ENCODE measurements at places on chromosomes 4 and X.
A peak's percentile ranks its signal among the peaks of the same experiment; 100 is the strongest.

DNA sequence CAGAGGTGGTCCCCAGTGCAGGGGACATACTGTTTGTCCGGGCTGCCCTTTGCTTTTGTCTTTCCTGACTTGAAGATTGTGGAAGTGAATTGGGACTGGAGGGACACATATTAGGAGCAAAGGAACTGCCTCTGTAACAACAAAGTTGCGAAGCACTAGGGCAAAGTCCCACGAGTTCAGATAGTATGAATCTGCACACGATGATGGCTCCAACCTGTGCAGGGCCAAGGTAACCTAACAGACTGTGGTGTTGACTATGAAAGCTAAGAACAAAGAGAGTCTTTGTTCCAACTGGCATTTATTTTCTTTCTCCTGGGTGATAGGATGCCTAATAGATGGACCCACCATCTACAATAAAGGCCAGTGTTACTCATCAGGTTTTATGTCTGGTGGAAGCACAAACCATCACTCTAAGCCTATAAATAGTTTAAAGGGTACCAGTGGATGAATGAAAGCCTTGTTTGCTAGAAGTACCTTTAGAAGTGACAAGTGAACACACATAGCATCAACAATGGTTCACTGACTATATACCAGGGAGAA, 71.8 kb downstream of the TMA16 start:
- DNase-seq: no peak

DNA sequence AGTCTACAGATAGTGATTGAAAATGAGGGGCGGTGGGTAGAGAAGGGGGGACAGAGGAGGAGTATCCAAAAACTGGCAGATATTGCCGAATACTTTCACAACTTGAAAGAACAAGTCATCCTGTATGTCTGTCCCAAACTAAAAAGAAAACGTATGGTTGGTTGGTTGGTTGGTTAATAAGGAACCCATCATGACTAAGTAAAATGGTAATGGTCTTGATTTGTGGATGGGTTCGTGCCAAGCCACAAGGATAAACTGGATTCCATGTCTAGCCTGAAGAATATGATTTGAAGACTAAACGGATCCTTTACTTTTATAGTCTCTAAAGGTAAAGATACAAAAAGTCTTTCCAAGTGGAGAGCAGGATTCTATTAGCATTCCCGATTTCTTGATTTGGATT, 208.4 kb downstream of the DCLK2 start:
- DNase-seq: no peak

- no peak for DNase-seq
Measured at GRCh38 chr4:158346576-158346975, 136.3 kb downstream of the TMEM144 start.

GRCh38 chr4:128871948-128872347, 62.4 kb downstream of the JADE1 start:
- DNase-seq: no peak

DNA sequence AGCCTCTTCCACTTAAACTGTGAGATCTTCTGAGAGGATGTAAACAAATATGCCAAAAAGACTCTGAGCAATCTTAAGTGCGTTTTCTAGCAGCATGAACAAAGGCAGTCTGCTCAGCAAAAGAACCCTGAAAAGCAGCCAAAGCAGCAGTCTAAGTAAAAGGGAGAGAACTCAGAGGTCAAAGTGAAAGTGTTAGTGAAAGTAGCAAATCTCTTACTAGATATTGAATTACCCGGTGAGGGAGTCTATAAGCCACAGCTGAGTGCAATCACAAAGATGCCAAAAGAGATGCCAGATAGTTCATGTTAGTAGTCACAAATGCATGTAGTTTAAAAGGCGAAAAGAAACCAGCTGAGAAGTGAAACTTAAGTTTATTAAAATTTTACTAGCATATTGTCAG, 7.9 kb upstream of the GNRHR start:
- DNase-seq: no peak

- DNase-seq: no peak
Measured at GRCh38 chrX:109873574-109873973, 129.3 kb upstream of the TMEM164 start.

GRCh38 chrX:72554448-72555140, 18.0 kb downstream of the HDAC8 start:
- DNase-seq: peak; percentile 77

GRCh38 chr4:148574911-148575310, 132.7 kb upstream of the NR3C2 start:
- DNase-seq: no peak

DNA sequence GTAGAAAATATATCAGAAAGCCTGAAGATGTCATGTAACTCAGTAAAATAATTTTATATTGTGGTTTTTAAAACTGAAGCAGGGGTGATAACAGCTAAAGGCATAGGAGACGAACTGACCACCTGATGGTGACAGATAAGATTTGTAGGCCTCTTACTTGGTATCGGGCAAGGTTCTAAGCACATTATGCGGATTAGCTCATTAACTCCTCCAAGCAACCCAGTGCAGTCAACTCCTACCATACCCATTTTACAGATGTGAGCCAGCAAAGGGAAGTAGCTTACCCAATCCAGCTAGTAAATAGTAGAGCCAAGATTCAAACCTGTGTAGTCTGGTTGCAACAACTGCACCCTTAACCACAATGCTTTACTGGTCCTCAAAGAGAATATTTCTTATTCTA, 62.1 kb downstream of the CC2D2A start:
- no peak for DNase-seq

DNA sequence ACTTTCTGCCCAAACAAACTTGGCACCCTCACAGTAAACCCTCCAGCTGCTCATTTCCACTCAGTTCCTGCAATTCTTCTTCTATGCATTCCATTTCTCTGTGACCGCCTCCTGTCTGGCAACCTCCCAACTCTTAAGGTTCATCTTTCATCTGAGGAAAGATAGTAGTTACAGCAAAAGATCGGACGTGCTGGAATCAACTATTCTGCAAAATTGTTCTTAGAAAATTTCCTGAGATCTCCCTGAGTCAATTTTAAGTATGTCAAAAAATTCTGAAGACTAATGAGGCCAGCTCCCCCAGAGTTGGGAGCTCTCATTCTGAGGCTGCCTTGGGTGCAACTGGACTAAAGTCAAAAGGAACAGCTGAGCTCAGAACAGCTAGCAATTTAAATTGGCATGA, 1026.0 kb downstream of the ADGRL3 start:
- DNase-seq: no peak

GRCh38 chr4:184958127-184958922, 60.0 kb upstream of the HELT start:
- no peak for DNase-seq

GRCh38 chr4:77631276-77631675, 25.7 kb downstream of the CXCL13 start:
- no peak for DNase-seq

- peak; percentile 17 for DNase-seq
Measured at GRCh38 chrX:129739578-129739977, 799 bp downstream of the XPNPEP2 start.

GRCh38 chrX:37640142-37640541, 45.4 kb upstream of the XK start:
- DNase-seq: no peak

DNA sequence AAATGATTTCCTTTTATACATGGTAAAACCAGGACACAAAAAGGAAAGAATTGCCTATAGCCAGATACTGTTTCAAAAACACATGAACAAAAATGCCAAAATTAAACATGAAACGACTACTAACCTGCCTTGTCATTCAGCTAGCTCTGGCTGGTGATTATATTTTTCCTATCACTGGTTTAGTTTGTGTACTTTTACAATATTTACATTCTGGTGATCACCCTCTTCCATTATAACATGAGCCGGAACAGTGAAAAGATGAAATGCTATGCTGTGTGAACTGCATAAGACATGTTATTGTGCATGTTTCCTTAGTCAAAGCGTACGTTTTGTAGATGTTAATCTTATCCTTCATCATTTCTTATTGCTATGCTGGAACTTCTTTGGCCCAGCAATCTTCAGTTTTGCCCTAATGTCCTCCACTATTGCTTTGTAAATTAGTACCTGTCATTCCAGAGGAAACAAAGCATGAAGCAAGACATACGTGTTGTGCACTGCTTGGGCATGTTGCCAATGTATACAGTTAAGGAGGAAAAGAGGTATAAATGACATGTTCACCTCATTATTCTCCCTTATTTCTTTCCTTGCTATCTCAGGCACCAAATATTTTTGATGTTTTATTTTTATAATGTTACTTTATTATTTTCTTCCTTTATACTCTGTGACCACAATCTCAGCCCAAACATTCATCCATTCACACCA, 386.3 kb downstream of the ARHGAP24 start:
- DNase-seq: no peak

GRCh38 chrX:121258545-121258944, 211.1 kb downstream of the GLUD2 start:
- DNase-seq: no peak

GRCh38 chrX:1093121-1093520, 119.3 kb downstream of the CRLF2 start:
- DNase-seq: no peak

- peak; percentile 72 for DNase-seq
Measured at GRCh38 chr4:73599182-73599581, 21.1 kb downstream of the RASSF6 start.

GRCh38 chr4:144494280-144494679, 151.7 kb upstream of the HHIP start:
- DNase-seq: no peak

DNA sequence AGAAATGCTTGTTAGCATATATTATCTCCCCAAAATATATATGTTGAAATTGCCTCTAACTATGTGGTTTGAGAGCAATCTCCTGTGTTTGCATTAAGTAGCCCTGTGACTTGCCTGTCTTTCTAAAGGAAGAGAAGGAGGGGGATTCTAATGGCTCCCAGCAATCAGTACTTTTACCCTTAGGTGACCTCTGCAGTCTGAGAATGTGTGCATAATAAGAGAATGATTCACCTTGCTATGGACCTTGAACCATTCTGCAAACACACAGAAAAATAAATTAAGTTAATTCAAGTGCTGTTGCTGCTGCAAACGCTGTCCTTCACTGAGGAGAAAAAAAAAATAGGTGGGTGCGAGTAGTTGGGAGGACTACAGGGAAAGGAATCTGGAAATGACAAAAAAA, 322.2 kb downstream of the IQCM start:
- DNase-seq: peak; percentile 11

GRCh38 chr4:162707962-162708361, 458.7 kb downstream of the NAF1 start:
- no peak for DNase-seq

DNA sequence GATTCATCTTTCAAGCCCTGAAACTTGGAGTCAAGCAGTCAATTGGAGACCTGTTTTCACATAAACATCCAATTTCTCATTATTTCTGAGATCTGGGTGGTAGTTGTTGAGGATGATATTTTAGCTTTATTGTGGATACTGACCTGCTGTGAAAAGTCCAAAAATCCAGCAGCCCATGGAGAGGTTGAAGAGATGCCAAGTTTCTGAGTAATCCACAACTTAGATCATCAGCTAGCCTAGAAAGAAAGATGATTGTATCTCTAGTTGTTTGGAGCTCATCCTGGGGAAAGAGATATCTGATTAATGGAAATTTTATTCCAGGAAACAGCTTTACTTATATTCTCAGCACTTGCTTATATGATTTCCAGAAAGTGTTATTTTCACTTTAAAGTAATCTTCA, 48.6 kb upstream of the DCX start:
- DNase-seq: no peak

DNA sequence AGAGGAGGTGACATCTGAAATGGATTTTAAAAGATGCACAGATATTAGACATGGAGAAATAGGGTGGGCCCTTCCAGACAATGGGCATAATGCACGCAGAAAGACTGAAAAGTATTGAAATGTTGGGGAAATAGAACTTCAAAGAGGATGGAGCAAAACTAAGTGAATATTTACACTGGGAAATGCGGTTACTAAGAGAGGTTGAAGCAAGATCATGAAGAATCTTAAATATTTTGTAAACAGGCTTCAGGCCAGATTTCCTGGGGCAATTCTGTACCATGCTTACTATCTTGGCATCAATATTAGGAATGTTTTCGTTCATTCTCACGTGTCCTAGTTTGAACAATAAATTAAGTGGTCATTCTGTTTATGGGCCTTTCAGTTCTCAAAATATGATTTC, 216.3 kb downstream of the ADAMTS3 start:
- DNase-seq: no peak

- no peak for DNase-seq
Measured at GRCh38 chr4:67576538-67576937, 18.0 kb downstream of the STAP1 start.

GRCh38 chr4:60314416-60314815, 885.7 kb upstream of the ADGRL3 start:
- peak; percentile 2 for DNase-seq

GRCh38 chr4:2592572-2592971, 56.1 kb downstream of the FAM193A start:
- peak; percentile 67 for DNase-seq

DNA sequence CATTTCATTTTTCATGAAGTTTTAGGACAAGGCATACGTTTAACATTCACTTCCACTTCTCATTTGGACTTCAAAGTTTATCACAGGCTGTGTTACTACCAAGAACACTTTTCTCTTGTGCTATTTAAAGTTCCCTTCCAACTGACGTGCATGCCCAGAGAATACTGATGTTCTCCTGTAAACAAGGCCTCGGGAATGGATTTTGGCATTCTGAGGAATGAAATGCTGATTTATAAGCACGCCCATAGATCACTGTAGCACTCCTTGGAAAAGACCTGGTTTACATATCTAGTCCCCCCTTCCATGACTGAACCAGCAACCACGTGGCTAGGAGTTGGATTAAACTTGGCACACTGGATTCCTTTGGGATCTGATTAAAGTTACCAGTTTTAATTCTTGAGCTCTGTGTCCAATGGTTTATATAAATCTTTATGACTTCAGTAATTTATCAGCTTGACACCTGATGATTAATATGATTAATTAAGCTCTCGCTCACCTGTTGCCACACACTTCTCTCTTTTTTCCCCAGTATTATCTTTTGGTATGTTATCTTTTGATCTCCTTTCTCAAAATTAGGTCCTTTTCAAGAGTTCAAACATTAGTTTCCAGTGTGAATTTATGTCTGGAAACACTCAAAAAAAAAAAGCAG, 122.4 kb upstream of the HAND2 start:
- no peak for DNase-seq

DNA sequence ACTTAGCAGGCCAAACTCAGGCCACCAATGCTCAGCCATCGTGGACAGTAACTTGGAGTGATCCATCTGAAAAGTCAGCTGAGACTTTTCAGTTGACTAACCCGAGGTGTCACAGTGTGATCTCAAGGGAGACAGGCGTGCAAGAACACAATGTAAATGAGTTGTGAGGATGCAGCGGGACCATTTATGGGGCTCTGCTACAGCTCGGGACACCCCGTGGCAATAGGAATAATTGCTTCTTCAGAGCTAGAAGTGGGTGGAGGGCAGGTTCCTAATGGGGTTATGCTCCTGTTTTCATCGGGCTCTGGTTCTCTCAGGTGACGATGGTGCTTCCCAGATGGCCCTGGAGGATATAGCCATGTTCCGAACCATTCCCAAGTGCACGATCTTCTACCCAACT, 27.3 kb downstream of the TKTL1 start:
- DNase-seq: no peak

GRCh38 chr4:146243141-146243882, 29.0 kb downstream of the REELD1 start:
- DNase-seq: peak; percentile 76

GRCh38 chr4:71360844-71361243, 22.0 kb downstream of the SLC4A4 start:
- peak; percentile 10 for DNase-seq

- DNase-seq: no peak
Measured at GRCh38 chr4:115515366-115515765, 401.9 kb upstream of the NDST4 start.
